ENCODE measurements at places on chromosomes 12 and 14. TPM values are rescaled to one million over a fixed set of nuclear protein-coding genes. Genes with fewer than 3 reads are reported as not detected.

Gene FOXA1
- not detected for total RNA-seq

Gene SLC5A8
- not detected for total RNA-seq

Gene KANSL2
- 45.7 TPM for total RNA-seq

Gene TSPAN19
- total RNA-seq: not detected

Gene PKP2
- total RNA-seq: 18.7 TPM

Gene MTERF2
- 4.5 TPM for total RNA-seq
